Neuronal stem cell (in vitro differentiated cells): ENCODE measurements at places on chromosomes 4 and X.

GRCh38 chrX:49264460-49264859 is at the start of gene FOXP3:
TSS of gene FOXP3 (minus strand) at chrX:49264710. CDS start at chrX:49258505, 6,205 bp downstream.
- no peak for DNase-seq

- no peak for DNase-seq
These were observed 3.4 kb downstream of the ARX start for GRCh38 chrX:25012433-25012735.

- no peak for DNase-seq
These were observed 31.6 kb upstream of the ABCG2 start for GRCh38 chr4:88189881-88190585.

- no peak for DNase-seq
These were observed 31.4 kb upstream of the RELL1 start for GRCh38 chr4:37717576-37717975.

DNA sequence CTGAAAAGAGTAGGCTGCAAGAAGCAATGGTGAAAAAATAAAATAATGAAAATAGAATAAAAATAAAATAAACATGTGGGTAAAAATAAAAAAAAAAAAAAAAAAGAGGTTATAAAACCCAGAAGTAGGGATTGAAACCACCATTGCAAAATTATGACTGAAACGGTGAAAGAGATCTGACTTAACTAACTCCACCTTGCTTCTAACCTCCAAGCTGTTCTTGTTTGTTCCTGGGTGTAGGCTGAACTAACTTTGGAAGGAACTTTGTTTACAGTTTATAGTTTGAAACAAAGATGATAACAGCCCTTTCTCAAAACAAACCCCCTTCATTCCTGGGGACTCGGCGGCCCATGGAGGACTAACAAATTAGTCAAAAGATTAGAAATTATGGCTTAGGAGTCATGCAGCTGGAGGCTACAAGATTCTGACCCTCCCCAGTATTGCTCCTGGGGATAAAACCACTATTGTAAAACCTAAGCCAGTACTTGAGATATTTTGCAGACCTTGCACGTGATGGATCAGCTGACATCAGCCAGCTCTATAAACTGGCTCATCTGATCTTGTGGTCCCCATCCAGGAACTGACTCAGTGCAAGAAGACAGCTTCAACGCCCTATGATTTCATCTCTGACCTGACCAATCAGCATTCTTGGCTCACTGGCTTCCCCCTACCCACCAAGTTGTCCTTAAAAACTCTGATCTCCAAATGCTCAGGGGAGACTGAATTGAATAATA is 30.4 kb downstream of the DDX60L start:
- DNase-seq, result no peak

- DNase-seq, result no peak
These were observed 83.7 kb downstream of the DHRSX start for GRCh38 chrX:2416851-2417604.

- DNase-seq, result no peak
These were observed 361.2 kb downstream of the PCDH7 start for GRCh38 chr4:31081366-31081765.

- DNase-seq, result no peak
These were observed 44.3 kb downstream of the GALNTL6 start for GRCh38 chr4:171857302-171858012.

DNA sequence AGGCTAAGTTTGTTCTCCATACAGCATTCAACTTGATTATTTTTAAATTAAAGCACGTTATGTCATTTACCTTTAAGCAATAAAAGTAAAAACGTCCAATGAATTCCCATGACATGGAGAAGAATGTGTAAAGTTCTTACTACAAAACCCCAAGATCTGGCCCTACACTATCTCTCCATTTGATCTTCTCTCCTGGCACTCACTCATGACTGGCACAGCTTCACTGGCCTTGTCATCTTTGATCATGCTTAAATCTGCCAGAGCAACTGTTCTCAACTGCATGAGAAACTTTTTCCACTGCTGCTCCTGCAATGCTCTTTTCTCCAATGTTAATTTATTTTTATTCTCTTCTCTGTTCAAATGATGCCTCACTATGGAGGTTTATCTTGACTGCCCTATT is 1109.0 kb upstream of the IGFBP7 start:
- no peak for DNase-seq

GRCh38 chrX:15820106-15821073 is 30.1 kb downstream of the ZRSR2 start:
- no peak for DNase-seq

DNA sequence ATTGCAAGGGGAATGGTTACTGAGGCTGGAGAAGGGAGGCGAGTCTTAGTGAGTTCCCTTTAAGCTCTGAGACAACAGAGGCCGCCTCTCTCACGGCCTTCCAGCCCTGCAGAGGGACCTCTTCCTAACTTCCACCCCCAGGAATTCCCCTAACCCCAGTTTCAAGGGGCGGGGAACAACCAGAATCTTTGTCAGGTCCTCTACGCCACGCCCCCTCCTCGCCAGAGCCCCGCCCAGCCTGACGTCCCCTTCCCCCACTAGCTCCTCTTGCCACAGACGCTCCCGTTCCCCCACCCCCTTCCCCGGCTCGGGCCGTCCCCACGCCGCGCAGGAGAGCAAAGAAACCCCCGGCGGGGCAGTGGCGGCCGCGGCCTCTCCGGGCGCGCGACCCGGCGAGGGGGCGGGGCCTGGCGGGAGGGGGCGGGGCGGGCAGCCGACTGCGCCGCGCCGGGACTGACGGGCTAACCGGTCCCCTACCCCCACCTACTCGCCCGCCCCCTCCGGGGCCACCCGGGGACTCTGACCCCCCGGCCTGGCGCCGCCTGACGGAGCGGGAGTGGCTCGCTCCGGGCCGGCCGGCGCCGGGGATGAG is 12.3 kb upstream of the TMEM156 start:
- DNase-seq, result peak; percentile 91

DNA sequence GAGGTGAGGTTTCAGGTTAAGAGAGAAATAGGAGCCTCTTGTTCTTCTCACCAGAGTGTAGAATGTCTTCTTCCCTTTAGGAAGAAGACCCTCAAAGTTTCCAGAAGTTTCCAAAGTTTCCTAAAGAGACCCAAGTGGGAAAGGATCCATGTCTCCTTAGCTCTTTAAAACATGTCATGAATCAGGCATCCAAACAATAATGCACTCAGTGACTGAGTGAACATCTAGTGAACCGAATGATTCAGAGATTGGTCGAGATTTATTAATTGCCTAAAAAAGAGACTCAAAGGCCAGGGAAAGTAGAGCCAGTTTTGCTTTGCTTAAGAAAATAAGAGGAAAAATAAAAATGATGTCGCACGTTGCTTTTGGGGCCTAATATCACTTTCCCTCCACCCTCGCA is 29.4 kb downstream of the FGF5 start:
- no peak for DNase-seq

DNA sequence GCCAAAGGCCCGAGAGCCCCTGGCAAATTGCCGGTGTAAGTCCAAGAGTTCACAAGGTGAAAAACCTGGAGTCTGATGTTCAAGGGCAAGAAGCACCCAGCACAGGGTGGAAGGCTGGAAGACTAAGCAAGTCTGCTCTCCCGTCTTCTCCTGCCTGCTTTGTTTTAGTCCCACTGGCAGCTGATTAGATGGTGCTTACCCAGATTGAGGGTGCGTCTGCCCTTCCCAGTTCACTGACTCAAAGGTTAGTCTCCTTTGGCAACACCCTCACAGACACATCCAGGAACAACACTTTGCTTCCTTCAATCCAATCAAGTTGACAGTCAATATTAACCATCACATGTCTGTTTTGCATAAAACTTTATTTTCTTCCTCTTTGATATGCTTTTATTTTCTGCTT is 157.4 kb downstream of the HS3ST1 start:
- no peak for DNase-seq
